Activated CD4-positive, alpha-beta T cell treated with anti-CD3 and anti-CD28 coated beads, Interleukin-2, amount 10 ng/mL, durations not matched to agents 24 days and 14 days (primary cell): ENCODE measurements at places on chromosomes 12 and 14. TPM values are rescaled to one million over a fixed set of nuclear protein-coding genes. Genes with fewer than 3 reads are reported as not detected.

SERPINA10 gene
- total RNA-seq = not detected in 2 replicates

- DNase-seq = peak; percentile 78
- peaks cover 15% of the 10 kb centered on the region for H3K36me3 ChIP-seq
- H3K27ac ChIP-seq = peak overlapping the region; percentile 99
- no peaks in the 10 kb centered on the region for H3K27me3 ChIP-seq
These were observed 2.8 kb upstream of the ARID2 start for GRCh38 chr12:45726603-45727300.

DNA sequence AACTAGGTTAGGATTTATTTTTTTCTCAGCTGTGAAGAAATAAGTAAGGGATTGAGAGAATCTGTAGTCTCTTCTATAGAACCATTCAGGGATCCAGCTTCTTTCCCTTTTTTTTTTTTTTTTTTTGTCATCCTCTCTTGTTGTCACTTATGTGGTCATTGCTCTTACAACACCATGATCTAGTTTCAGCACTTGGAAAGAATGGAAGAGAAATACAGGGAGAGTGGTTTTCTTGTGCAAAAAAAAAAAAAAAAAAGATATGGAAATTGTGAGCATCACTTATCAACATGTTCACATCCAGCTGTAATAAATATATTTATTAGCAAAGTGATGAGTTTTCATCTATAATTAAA is 599.3 kb downstream of the SLC6A15 start:
- no peak for DNase-seq
- no peaks in the 10 kb centered on the region for H3K36me3 ChIP-seq
- H3K4me1 ChIP-seq = no peaks in the 10 kb centered on the region
- H3K27ac ChIP-seq = no peak overlapping the region

TSPAN19 gene
- not detected in 2 replicates for total RNA-seq

ADGRD1 gene
- total RNA-seq = 0.84 and 0.95 TPM in 2 replicates

- H3K27me3 ChIP-seq = peaks cover 8% of the 10 kb centered on the region
- peak; percentile 76 for DNase-seq
- H3K27ac ChIP-seq = no peak overlapping the region
These were observed 59.1 kb upstream of the NAP1L1 start for GRCh38 chr12:76143343-76144244.

DNA sequence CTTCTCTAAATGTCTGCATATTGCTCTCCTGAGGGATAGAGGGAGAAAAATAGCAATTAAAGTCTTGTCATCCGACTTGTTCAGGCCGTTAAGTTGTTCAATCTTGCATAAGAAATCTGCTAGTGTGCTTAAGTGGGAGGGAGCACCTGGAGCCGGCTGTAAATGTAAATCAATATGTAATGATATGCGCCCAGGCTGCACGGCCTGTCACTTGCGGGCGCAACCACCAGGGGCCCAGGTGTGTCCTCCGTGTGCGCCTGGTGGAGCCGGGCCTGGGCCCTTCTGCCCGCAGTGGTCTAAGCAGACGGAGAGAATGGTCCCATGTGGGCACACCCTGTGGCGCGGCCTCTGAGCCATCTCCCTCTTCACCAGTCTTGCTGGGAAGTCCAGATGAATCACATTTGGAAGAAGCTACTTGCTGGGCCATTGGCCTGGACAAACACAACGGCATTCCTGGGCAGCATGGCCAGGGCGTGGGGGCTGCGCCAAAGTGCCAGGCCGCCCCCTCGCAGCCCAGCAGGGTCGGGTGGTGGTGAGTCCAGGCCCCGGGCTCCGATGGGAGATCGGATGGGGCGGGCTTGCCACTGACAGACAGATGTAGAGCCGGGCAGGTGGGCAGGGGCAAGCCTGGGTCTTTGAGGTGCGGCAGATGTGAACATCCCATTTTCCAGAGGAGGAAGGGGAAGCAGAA is 193.3 kb upstream of the C14orf180 start:
- DNase-seq = no peak
- no peak overlapping the region for H3K27ac ChIP-seq
- H3K36me3 ChIP-seq = no peaks in the 10 kb centered on the region
- H3K4me1 ChIP-seq = peaks cover 7% of the 10 kb centered on the region
- no peak overlapping the region for H3K4me3 ChIP-seq

GRCh38 chr12:9797722-9798619 is 29.3 kb upstream of the KLRF1 start:
- peaks cover 43% of the 10 kb centered on the region for H3K4me1 ChIP-seq
- peak; percentile 92 for DNase-seq
- peaks cover 8% of the 10 kb centered on the region for H3K27me3 ChIP-seq
- H3K36me3 ChIP-seq = peaks cover 2% of the 10 kb centered on the region
- peak overlapping the region; percentile 78 for H3K27ac ChIP-seq
